Omental fat pad (tissue), 4 donors: ENCODE measurements at places on chromosomes 3 and 15. TPM values are rescaled to one million over a fixed set of nuclear protein-coding genes. Genes with fewer than 3 reads are reported as not detected.

DNA sequence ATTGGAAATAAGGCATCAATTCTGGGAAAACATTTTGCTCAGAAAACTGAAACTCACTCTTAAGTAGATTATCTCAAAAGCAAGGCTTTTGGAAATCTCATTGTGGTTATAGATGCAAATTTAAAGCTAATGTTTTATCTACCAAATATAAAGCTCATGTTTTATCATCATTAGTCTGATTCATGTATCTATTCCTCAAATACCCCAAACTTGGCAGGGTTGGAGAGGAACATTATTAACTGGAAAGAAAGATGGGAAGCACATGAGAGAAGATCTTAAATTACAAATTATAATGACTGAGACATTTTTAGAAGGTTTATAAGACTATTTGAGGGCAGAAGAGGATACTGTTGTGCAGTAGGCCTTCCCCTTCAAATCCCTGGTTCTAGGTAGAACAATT is 137.3 kb upstream of the TGFBR2 start:
- no peak for DNase-seq

FRMD5 gene
- 0.37 TPM for total RNA-seq

DNA sequence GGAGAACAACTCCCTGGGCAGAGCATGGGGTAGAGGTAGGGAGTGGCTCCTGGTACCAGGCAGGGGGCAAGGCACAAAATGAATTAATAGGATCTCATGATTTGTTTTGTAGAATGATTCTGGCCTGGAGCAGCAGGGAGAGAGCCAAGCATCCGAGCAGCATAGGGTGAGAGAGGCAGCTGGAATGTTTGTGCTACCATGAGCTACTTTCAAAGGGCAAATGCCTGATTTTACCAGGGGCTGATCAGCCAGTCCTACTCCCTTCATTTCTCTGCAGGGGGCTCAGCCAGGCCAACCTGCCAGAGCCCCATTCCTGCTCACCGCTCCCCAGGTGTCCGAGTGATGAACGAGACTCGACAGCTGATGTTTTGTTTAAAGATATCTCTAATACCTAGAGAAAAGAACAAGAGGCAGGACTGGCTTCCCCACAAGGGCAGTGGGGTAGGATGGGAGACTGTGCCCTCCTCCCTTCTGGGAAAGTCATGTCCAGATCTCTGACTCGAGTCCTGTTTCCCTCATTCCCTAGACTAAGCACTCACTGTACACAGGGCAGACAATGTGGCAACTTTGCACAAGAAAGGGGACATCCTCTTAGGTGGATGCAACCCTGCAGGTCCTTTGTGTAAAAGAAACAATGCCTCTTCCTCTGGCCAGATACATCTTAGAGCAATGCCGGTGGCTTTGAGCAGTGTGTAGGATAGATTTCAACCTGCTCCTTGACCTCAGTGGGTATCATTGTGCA is 12.9 kb downstream of the DUOX2 start:
- DNase-seq: no peak

DNA sequence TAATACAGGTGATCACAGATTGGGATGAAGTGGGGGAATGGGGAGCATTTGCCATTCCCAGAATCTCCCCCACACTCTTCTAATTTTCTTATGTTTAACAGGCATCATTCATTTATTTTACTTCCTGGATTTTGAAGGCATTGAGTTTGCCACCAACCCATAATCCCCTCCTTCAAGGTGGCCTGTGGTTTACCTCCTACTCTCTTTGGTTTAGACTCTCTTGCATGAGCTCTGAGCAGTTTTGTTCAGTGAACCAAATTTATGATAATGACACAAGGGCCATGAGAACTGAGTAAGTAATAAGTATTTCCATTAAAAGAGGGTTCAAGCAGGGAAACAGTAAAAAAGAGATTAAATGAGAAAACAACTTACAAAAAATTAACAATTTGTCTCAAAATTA is 703.1 kb upstream of the CFAP20DC start:
- no peak for DNase-seq

- DNase-seq: no peak
These were observed 31.7 kb upstream of the MNS1 start for GRCh38 chr15:56496635-56497034.

GRCh38 chr3:194685718-194686413 is at the start of gene FAM43A:
Gene FAM43A (plus strand): TSS chr3:194685883. CDS start chr3:194686827, 944 bp downstream.
- DNase-seq: peak; percentile 83

DNA sequence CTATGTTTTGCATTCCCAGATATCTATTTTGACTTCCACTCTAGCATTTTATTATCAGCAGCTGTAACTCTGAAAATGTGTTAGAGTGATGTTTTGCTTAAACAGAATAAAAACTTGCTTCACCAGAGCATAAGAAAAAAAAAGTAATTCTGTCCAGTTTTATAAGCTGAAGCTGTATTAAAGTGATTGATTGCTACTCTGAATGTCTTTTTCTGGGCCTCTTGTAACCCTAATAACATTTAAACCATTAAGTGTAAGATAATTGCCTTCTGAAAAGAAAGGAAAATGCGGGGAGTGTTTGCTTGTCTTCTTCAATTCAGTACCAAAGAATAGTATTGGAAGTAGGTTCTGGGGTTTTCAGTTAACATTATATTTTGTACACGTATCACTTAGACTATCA is 57.9 kb upstream of the UBE2E1 start:
- no peak for DNase-seq

DNA sequence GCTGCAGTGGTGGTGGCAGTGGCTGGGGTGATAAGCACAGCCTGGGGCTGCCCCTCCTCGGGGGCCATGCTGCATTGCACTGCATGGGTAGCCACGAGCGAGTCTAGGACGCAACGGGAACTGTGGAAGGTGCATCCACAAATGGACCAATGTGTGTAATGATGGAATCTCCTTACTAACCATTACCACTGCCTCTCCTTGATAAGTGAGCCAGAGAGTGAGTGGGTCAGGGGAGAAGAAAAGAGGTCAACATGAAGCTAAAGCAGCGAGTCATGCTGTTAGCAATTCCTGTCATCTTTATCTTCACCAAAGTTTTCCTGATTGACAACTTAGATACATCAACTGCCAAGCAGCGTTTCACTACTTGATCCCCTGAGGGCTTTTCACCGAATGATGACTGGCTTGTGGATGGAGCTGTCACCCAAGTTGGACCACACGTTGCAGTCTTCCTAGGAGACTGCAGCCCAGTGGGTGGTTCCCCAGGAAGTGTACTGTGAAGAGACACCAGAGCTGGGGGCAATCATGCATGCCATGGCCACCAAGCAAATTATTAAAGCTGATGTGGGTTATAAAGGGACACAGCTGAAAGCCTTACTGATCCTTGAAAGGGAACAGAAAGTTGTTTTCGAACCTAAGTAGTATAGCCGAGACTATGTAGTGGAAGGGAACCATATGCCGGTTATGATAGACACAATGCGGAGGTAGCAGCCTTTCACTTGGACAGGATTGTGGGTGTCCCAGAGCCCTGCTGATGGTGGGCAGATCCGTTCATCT is 20.6 kb downstream of the SAMD7 start:
- no peak for DNase-seq

- no peak for DNase-seq
These were observed 612.9 kb upstream of the TBL1XR1 start for GRCh38 chr3:177810162-177810623.

CAV3 gene
- not detected for total RNA-seq

GRCh38 chr3:40940651-40941050 is 258.7 kb upstream of the CTNNB1 start:
- no peak for DNase-seq

ACVR2B gene
- 9.9 TPM for total RNA-seq

GRCh38 chr3:186255703-186256331 is 106.2 kb downstream of the DGKG start:
- no peak for DNase-seq

- DNase-seq: no peak
These were observed 32.9 kb upstream of the SEC13 start for GRCh38 chr3:10353661-10354360.

ATR gene
- total RNA-seq: 35.8 TPM

- DNase-seq: no peak
These were observed 22.9 kb downstream of the CHDH start for GRCh38 chr3:53823026-53823955.

DPPA2 gene
- not detected for total RNA-seq

DNA sequence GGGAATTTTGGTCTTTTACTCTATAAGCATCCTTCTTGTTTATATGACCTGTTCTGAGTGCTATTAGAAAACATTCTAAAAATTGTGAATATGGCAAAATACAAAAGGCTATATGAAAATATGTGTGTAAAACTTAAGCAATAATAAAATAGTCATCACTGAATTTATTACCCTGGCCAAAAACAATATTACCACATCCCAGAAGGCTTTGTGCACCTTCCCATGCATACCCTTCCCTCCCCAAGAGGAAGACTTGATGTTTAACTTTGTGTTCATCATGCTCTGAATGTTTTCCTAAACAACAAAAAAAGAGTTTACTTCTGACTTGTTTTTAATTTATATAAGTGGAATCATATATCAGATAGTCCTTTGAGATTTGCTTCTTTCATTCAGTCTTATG is 155.1 kb upstream of the TNIK start:
- no peak for DNase-seq

ZBBX gene
- not detected for total RNA-seq

BSN gene
- 0.63 TPM for total RNA-seq

DNA sequence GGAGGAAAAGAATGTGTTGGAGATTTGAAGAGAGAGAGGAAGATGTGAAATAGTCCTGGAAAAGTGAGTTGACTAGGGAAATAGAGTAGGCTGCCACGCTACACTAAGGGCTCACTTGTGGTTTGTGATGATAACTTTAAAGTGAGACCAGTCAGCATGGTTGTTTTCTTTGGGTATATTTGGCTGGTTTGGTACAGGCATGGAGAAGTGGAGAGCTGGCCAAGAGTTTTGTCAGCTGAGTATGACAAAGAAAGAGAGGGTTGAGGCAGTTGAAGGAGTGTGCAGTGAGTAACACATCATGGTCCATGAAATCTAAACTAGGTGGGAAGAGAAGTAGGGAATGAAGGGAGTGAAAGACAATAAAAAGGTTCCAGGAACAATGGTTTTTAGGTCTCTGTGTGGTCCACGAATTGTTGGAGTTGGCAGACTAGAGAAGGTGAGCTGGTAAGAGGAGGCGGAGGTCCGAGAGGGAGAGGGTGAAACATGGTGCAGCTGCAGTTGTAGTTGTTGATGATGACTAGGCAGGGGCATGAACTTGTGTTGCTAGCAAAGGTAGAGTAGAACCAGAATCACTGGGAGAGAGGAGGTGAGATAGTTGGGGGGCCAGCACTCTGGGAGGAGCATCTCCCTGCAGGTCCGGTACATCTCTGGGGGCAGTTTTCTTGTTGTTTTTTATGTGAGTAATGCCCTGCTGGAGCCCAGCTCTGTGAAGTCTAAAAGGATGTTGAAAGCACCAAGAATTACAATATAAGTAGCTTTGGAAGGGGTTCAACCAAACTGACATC is 21.0 kb downstream of the ZNF80 start:
- no peak for DNase-seq

GRCh38 chr3:56645407-56645806 is 37.7 kb downstream of the TASOR start:
- no peak for DNase-seq

TNFAIP8L3 gene
- 21.7 TPM for total RNA-seq

TIMP4 gene
- total RNA-seq: 145 TPM

ULK4 gene
- total RNA-seq: 20.6 TPM

CLSTN2 gene
- total RNA-seq: 39.8 TPM

DNA sequence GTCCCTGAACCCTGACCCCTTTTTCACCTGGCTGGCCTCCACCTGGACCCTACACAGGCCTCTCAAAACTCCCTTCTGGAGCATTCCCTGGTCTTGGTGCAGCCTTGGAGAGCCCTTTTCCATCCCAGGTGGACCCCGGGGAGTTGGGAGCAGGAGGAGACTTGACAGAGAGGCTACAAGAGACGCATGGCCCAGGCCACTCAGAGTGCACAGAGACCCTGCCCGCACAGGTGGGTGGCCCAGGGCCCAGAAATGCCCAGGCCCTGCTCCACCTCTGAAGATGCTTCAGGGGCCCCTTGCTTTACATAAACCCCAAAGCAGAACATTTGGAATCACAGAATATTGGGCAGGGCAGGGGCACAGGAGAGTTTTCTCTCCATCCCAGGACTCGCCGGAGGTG is 34.4 kb downstream of the CYP11A1 start:
- DNase-seq: no peak

TXNRD3 gene
- 7.8 TPM for total RNA-seq

MYLK gene
- 188 TPM for total RNA-seq

GRCh38 chr15:47194718-47195117 is 522.6 kb upstream of the SEMA6D start:
- no peak for DNase-seq

CDHR4 gene
- not detected for total RNA-seq

GRCh38 chr3:183149915-183150750 is 12.4 kb downstream of the LAMP3 start:
- DNase-seq: no peak

GRCh38 chr3:193991666-193992424 is 144.1 kb upstream of the HES1 start:
- no peak for DNase-seq

DNA sequence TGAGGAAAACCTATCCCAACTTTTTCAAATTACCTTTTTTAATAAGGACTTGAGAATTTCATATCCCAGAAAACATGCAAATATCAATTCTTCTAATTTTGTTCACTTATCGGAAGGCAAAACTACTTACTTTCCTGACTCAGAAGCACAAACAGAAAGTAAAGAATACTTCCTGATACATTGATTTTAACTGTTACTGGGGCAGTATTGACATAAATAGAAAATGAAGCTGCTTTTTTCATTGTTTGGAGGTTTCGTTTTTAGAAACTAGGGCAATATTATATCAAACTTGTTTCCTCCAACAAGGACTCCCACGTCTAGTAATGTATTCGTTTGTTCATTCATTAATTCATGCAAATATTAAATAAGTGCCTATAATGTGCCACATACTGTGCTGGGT is 19.1 kb downstream of the PAQR9 start:
- no peak for DNase-seq

GRCh38 chr15:34435658-34436057 is 1.9 kb downstream of the GOLGA8A start:
- DNase-seq: no peak

REC114 gene
- not detected for total RNA-seq

GRCh38 chr15:66644000-66644787 is 57.8 kb upstream of the SMAD6 start:
- DNase-seq: no peak

- no peak for DNase-seq
These were observed 52.0 kb downstream of the CD200R1L start for GRCh38 chr3:112794622-112795172.

FBXO40 gene
- 0.32 TPM for total RNA-seq

DNA sequence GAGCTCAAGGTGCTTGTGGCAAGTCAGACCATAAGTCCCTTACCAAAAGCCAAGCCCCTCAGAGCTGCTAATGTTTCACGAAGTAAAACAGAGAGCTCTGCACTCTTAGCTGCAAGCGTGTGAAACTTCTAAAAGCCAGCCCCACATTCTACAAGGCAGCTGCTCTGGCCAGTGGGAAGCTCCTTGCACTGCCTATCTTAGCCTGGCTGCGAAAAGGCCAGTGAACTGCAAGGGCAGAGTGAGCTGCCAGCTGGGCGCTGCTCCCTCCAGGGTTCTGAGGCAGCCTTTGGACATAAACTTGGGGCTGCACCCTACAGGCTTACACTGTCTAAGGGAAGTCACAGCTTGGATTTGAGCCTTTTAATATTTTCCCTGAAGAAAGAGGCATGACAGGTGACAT is 2.2 kb upstream of the MUSTN1 start:
- no peak for DNase-seq

MEX3B gene
- total RNA-seq: 0.74 TPM

RSRC1 gene
- 30.7 TPM for total RNA-seq
